ENCODE measurements at places on chromosomes 4 and X. TPM values are rescaled to one million over a fixed set of nuclear protein-coding genes. Genes with fewer than 3 reads are reported as not detected.
A peak's percentile ranks its signal among the peaks of the same experiment; 100 is the strongest.

UCHL1 gene
- total RNA-seq, result 37.5 TPM

- H3K36me3 ChIP-seq, result no peaks in the 10 kb centered on the region
- no peaks in the 10 kb centered on the region for H3K4me1 ChIP-seq
- H3K4me3 ChIP-seq, result no peak overlapping the region
- H3K27me3 ChIP-seq, result no peaks in the 10 kb centered on the region
- no peak for DNase-seq
- H3K27ac ChIP-seq, result no peak overlapping the region
Observed at GRCh38 chrX:63932006-63932405, 147.0 kb upstream of the ARHGEF9 start.

- no peaks in the 10 kb centered on the region for H3K4me1 ChIP-seq
- no peak overlapping the region for H3K4me3 ChIP-seq
- H3K36me3 ChIP-seq, result no peaks in the 10 kb centered on the region
- H3K27me3 ChIP-seq, result no peaks in the 10 kb centered on the region
- DNase-seq, result no peak
- H3K27ac ChIP-seq, result no peak overlapping the region
Observed at GRCh38 chr4:144633215-144633614, 12.7 kb upstream of the HHIP start.

DNA sequence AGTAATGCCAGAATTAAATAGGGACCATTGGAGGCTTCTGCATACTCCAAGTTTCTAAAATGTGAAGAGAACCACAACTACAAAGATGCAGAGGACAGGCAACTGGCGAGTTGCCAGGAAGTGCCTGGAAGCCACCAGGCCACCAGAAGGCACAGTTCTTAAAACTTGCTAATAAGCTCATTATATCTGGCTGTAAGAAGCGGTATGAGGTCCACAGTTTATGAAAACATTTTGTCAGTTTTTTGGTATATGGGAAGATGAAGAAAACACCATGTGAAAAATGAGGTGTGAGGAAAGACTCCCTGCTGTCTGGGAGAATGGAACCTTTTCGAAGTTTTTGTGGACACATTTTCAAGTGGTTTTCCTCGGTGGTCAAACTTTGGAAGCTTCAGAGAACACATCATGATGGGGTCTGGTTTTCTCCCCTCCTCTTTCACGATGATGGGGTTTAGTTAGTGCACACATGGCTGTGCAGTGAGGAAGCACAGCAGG lies 202.7 kb downstream of the NR3C2 start:
- no peak for DNase-seq
- H3K27me3 ChIP-seq, result no peaks in the 10 kb centered on the region
- no peaks in the 10 kb centered on the region for H3K36me3 ChIP-seq

GRCh38 chr4:18012134-18012806 lies 9.3 kb downstream of the LCORL start:
- H3K4me1 ChIP-seq, result no peaks in the 10 kb centered on the region
- H3K27ac ChIP-seq, result no peak overlapping the region
- no peaks in the 10 kb centered on the region for H3K36me3 ChIP-seq
- no peaks in the 10 kb centered on the region for H3K27me3 ChIP-seq
- H3K4me3 ChIP-seq, result no peak overlapping the region

- H3K4me1 ChIP-seq, result no peaks in the 10 kb centered on the region
- DNase-seq, result no peak
- H3K27ac ChIP-seq, result no peak overlapping the region
- no peaks in the 10 kb centered on the region for H3K27me3 ChIP-seq
Observed at GRCh38 chr4:159926871-159927270, 824.0 kb downstream of the RAPGEF2 start.

DKC1 gene
- 29.8 TPM for total RNA-seq

DNA sequence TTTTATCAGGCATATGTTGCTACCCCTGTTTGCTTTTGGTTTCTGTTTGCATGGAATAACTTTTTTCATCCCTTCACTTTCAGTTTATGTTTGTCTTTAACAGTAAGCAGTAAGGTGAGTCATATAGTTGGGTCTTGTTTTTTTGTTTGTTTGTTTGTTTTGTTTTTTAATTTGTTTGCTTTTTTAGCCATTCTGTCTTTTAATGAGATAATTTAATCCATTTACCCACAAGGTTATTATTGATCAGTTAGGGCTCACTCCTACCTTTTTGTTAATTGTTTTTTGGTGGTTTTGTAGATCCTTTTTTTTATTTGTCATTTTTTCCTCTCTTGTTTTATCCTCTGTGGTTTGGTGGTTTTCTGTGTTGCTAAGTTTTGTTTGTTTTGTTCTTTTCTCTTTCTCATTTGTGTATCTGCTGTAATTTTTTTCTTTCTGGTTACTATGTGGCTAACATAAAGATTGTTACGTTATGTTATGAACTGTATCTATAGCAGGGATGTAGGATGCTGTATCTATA lies 379.5 kb upstream of the MAD2L1 start:
- DNase-seq, result no peak
- H3K4me1 ChIP-seq, result peaks cover 4% of the 10 kb centered on the region
- no peaks in the 10 kb centered on the region for H3K36me3 ChIP-seq
- H3K27me3 ChIP-seq, result no peaks in the 10 kb centered on the region
- no peak overlapping the region for H3K4me3 ChIP-seq
- H3K27ac ChIP-seq, result no peak overlapping the region

- H3K27ac ChIP-seq, result no peak overlapping the region
- no peak overlapping the region for H3K4me3 ChIP-seq
- DNase-seq, result no peak
- H3K27me3 ChIP-seq, result no peaks in the 10 kb centered on the region
- H3K36me3 ChIP-seq, result no peaks in the 10 kb centered on the region
Observed at GRCh38 chrX:28391528-28391927, 195.7 kb upstream of the IL1RAPL1 start.

GRCh38 chr4:76736414-76736813 lies 161.5 kb downstream of the SOWAHB start:
- no peaks in the 10 kb centered on the region for H3K36me3 ChIP-seq
- H3K27me3 ChIP-seq, result no peaks in the 10 kb centered on the region
- H3K27ac ChIP-seq, result peak overlapping the region; percentile 57

DNA sequence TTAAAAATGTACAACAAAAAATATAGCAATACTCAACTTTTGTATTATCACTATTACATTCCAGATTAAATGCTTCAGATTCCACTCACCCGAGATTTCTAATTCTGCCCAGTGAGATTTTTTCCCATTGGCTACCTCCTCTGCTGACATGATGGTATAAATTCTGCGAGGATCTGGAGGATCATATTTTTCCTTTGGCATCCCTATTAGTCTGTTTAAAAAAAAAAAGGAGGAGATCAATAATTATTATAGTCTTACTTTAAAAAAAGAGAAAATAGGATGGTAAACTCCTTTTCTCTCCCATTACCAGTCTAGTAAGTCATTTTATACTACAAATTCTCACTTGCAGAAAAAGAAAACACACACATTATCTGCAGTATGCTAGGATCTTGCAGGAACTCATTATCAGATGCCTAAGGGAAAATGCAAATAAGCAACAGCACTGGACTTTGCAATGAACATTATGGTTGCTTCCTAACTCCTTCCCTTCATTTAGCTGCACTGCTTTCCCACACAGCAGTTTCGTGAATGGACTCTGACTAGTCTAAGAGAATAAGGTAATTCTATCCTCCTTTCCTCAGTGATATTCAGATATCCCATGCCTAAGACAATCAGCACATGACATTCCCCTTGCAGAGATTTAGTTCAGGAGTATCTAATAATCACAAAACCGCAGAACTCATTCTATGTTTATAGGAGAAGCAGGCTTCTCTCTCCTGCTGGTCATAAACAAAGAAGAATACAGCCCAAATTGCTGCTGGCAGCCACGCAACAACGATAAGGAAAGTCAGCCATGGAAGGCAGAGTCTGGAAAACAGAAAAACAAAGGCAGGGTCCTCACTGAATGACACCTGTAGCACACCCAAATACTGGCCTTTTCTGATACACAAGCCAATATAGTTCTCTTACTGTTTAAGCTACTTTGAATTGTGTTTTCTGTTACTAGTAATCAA lies 42.7 kb downstream of the CNOT6L start:
- H3K4me3 ChIP-seq, result no peak overlapping the region
- no peaks in the 10 kb centered on the region for H3K27me3 ChIP-seq
- H3K36me3 ChIP-seq, result no peaks in the 10 kb centered on the region
- H3K27ac ChIP-seq, result no peak overlapping the region
- no peak for DNase-seq

ADH1A gene
- 2.7 TPM for total RNA-seq

DNA sequence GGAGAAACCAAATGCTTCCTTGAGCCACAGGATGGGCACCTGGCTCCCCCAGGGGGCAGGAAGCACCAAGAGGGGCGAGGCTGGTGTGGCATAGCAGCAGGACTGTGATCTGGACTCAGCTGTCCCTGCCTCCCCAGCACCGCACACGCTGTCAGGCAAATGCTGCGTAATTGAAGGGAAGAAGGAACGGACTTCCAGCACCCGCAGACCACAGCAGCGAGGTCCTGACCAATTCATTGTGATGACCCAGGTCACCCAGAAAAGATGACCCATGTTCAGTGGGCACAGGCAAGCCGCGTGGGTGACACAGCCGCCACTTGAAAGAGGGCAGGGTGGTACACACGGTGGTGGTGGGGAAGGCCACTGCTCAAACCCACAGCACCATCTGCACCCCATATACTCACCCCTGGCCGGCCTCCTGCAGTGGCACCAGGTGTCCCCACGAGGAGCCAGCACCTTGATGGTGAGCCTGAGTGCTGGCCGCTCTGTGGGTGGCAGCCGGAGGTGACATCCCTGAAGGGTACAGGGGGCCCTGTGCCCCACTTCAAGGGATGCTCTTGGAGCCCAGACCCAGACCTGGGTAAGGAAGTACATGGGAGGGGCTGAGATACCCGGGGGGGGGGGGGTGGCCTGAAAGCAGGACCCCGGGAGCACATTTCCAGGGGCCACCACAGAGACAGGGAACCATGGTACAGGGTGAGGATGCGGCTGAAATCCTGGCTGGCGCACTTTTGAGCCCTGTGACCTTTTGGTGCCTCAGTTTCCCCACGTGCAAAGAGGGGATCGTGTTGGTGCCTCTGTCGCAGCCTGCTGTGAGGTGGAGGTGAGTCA lies 11.5 kb downstream of the NAT8L start:
- peak; percentile 59 for DNase-seq
- H3K4me3 ChIP-seq, result no peak overlapping the region
- no peaks in the 10 kb centered on the region for H3K27me3 ChIP-seq
- H3K36me3 ChIP-seq, result no peaks in the 10 kb centered on the region
- H3K27ac ChIP-seq, result no peak overlapping the region

GRCh38 chrX:78124307-78124706 lies 15.1 kb downstream of the TAF9B start:
- no peak overlapping the region for H3K27ac ChIP-seq
- no peaks in the 10 kb centered on the region for H3K27me3 ChIP-seq
- DNase-seq, result no peak

GRCh38 chrX:51641421-51642021 lies 22.8 kb upstream of the CENPVL3 start:
- H3K4me3 ChIP-seq, result no peak overlapping the region

ANXA3 gene
- total RNA-seq, result 5.3 TPM

GRCh38 chrX:94107981-94108380 lies 434.0 kb downstream of the FAM133A start:
- H3K4me1 ChIP-seq, result no peaks in the 10 kb centered on the region
- DNase-seq, result no peak
- H3K4me3 ChIP-seq, result no peak overlapping the region
- no peaks in the 10 kb centered on the region for H3K27me3 ChIP-seq
- H3K36me3 ChIP-seq, result no peaks in the 10 kb centered on the region
- H3K27ac ChIP-seq, result no peak overlapping the region
